ENCODE measurements at places on chromosomes 4 and X. TPM values are rescaled to one million over a fixed set of nuclear protein-coding genes. Genes with fewer than 3 reads are reported as not detected.
A peak's percentile ranks its signal among the peaks of the same experiment; 100 is the strongest.

Gene MAGEC1
- total RNA-seq: not detected

Gene HDX
- 6.4 TPM for total RNA-seq

Gene TAF7L
- total RNA-seq: not detected

Gene SPANXA2
- not detected for total RNA-seq

DNA sequence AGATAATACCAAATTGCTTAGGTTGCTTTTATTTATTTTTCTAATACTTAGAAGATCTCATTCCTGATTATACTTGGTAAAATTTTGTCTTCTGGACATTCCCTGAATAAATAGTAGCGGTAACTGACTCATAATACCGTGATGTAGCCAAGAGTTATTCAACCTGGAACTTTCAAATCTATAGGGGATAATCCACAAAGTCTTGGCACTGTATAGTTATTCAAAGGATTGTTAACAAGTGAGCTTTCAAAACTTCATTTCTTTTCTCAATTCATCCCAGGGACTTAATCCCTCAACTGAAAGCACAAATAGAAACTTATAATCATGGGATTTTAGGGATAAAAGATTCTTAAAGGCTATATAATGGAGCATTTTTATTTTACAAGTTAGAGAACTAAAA is 1383.3 kb downstream of the FAM133A start:
- no peak for DNase-seq

GRCh38 chrX:73987166-73987565 is 316.8 kb upstream of the ZCCHC13 start:
- no peak for DNase-seq

DNA sequence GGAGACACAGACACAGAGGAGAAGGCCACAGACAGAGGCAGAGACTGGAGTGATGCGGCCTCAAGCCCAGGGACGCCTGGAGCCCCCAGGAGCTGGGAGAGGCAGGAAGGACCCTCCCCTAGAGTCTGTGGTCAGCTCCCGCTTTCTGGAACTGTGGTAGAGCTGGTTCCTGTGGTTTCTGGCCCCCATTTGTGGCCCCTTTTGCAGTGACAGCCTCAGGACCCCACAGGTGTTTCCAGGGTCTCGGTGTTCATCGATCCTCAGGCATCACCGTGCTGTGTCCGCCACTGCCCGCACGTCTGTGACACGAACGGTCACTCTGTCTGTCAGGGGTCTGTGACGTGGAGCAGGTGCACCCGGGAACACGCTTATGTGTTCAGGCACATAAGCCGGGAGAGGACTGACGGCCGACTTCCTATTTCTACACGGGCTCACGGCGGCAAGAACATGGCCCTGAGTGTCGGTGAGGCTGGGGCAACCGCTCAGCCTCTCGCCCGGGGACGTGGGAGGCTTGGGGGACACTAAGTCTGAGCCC is 7.9 kb downstream of the GTPBP6 start:
- peak; percentile 34 for DNase-seq

- DNase-seq: no peak
Observed at GRCh38 chr4:169399976-169400767, 129.4 kb upstream of the SH3RF1 start.

All from breast epithelium (tissue), 4 donors.